CD4-positive, CD25-positive, alpha-beta regulatory T cell (primary cell): ENCODE measurements at places on chromosomes 3 and 15.

DNA sequence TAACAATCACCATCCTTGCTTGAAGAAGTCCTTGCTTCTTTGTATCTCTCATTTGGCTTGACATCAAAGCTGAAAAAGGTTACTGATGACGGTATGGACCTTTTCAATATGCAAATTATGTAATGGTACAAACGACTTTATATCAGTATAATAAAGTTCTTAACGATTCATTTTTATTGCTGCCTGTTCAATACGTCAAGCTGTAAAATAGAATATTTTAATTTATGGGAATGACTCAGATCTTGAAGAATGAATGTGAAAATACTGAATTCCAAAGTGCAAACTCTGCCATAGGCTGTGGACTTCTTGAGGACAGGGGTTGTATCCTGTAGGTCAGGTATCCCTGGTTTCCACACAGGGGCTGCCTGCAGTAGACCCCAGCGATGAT is 156.2 kb downstream of the PLCL2 start:
- DNase-seq, result no peak

DNA sequence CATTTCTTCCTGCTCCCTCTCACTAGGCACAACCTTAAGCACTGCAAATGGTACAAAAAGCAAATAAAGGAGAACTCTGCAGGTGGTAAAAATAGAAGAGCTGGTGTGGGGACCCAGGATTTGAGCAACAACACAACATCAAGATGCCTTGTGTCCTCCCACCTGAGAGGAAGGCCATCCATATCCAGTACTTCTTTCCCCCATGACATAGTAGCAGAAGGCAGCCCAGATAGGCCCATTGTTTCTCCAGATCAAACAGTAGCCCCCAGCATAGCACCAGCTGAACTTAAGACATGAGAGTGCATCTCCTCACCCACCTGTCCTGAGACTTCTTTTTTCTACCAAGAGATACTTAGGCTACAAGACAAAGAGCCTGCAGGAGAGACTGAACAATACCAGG is 180.5 kb downstream of the GOLGA6L6 start:
- no peak for DNase-seq

GRCh38 chr3:81395739-81396513 is 365.5 kb downstream of the GBE1 start:
- DNase-seq, result no peak

- DNase-seq, result no peak
These were observed 130.3 kb downstream of the DTWD1 start for GRCh38 chr15:49751191-49751590.

DNA sequence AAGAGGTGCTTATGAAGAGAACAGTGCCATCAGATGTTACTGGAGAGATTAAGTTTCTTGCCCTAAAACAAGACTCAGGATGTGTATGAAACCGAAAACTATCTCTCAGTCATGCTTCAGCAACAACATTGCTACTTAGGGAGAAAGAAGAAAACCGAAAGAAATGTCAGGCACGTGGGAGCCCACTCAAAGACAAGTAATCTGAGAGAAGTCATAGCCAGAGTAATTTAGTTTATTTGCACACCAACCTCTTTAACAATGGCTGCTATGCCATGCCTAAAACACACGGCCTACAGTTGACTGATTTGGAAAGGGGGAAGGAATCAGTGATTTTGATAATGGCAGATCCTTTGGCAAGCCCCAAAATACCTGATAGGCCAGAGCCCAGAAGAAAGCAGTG is 162.9 kb downstream of the TIGIT start:
- no peak for DNase-seq

DNA sequence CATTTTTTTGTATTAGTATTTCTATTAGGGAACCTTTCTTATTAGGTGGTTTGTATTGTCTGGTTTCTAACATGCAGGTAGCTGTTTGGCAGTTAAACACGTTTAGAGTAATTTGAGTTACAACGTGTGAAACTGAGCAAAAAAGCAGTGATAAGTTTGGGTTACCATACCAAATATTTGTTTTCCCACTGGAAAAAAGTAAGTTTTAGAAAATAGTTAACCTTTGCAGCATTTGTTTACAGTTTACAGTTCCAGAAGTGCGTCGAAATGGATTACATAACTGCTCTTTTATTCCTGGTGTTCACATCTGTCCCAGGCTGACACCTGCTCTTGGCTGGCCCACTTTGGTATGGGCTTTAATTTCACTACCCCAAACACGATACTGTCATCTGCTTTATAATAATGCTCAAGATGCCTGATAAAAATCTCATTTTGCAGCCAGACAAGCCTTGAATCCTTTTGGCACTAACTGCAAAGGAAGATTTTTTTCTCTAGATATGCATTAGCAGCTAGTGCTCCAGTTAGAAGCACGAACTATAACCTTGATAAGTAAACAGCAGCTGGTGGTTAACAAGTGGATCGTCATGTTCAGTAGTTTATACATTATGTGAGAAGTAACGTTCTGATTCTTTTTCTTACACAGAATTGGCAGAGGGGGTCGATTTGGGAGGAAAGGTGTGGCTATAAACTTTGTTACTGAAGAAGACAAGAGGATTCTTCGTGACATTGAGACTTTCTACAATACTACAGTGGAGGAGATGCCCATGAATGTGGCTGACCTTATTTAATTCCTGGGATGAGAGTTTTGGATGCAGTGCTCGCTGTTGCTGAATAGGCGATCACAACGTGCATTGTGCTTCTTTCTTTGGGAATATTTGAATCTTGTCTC is 5.3 kb downstream of the EIF4A2 start:
- DNase-seq, result peak; percentile 11

DNA sequence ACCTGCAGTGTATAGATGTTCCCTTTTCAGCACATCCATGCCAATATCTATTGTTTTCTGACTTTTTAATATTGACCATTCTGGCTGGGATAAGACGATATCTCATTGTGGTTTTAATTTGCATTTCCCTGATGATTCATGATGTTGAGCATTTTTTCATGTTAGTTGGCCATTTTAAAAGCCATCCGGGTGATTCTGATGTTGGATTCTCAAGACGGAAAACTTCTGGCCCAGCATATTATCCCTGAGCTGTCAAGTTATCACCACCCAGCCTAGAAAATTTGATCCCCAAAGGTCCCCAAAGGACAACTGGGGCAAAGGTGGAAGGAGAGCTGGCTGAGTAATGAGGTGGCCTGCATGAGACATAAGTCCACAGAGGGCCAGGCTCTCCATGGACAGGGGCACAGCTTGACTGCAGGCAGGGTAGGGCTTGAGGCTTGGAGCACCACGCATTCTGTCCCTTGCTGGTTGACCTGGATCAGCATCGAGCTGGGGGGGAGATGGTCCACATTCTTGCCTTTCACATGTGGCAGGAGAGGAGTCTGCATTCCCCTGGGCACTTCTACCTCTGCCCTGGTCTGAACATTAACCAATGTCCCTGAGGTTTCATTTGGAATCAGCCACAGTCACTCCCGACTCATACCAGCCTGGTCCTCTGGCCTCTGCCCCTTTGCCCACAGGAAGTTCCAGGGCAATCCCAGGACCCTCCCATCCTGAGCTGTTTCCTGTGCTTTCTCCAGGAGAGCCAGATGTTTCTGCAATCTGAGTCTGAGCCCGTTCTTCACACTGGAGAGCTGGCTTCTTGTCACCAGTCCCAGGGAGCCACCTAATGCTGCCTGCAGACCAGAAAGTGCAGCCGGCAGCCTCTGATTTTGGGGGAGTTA is 69.2 kb downstream of the ISG20 start:
- no peak for DNase-seq

DNA sequence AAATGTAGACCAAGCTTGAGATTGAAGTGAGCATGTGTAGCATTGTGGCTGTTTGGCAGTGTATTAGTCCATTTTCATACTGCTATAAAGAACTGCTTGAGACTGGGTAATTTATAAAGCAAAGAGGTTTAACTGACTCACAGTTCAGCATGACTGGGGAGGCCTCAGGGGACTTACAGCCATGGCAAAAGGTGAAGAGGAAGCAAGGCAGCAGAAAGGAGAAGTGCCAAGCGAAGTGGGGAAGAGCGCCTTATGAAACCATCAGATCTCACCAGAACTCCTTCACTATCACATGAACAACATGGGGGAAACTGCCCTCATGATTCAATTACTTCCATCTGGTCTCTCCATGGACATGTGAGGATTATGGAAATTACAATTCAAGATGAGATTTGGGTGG is 8.6 kb upstream of the CERS3 start:
- DNase-seq, result no peak

DNA sequence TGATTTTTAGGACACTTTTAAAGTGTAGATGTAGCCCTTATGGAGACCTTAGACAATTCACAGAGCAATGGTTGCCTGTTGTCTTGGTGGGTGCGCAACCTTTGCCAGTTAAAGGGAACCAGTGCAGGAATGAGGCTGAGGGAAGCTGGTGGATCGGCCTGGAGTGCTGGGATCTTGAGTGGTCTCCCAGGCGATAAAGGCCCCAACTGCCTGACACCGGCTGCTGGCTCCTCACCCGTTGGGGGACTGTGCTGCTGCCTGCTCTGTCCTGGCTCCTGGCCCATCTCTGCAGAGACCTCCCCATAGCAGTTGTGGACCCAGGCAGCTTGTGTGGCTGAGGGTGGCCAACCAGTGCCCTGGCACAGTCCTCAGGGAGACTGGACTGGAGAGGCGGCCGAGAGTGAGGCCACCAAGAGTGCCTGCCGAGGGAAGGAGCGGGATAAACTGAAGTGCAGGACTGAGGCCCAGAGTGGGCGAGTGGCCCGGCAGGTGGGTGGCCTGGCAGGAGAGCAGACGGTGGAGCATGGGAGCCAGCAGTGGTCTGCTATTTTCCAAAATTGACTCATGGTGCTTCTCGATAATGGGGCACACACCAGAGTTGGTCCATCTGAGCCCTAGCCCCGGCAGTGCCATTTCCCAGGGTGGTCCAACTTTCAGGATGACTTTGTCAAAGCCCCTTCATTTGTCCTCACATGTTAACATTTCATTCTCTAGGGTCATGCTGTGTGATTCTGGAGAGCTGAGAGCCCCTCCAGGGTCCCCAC is 2.1 kb downstream of the ALDH1A3 start:
- no peak for DNase-seq

- DNase-seq, result no peak
These were observed 33.4 kb downstream of the PRKCD start for GRCh38 chr3:53194210-53195065.

DNA sequence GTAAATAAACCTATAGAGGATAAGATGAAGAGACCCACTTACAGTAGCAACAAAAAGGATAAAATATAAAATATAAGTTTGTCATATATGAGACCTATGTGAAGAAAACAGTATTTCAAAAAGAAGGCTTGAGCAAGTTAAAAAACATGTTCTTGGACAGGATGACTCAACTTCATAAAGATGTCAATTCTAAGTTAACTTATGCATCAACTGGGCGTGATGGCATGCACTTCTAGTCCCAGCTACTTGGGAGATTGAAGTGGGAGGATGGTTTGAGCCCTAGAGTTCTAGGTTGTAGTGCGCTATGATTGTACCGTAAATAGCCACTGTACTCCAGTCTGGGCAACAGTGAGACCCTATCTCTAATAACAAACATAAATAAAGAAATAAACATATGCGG is 59.7 kb downstream of the PDCD6IP start:
- no peak for DNase-seq

DNA sequence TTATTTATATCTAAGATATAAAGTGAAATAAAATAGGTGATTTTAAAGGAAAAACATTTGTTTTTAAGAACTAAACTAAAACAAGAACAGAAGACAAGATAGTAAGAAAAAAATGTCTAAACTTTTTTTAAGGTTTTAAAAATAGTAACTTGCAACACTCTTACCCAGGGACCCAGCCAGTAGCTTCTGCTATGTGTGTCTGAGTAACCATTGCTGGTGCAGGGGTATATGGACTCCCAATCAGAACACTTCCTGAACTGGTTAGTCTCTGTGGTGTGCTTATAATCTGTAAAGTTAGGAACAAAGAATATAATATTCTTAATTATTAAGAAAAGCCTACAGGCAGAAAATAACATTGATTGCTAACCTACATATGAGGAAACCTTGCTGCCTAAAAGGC is 118.4 kb downstream of the ATP1B3 start:
- no peak for DNase-seq

GRCh38 chr3:185149591-185149990 is 3.3 kb downstream of the C3orf70 start:
- DNase-seq, result no peak

- DNase-seq, result no peak
These were observed 31.8 kb downstream of the ADAMTS17 start for GRCh38 chr15:100310041-100310405.

- DNase-seq, result no peak
These were observed 6.7 kb upstream of the CCR1 start for GRCh38 chr3:46214751-46215352.

GRCh38 chr3:112411425-112411824 is 78.5 kb downstream of the CD200 start:
- no peak for DNase-seq

GRCh38 chr3:73435055-73435454 is 189.7 kb downstream of the PDZRN3 start:
- no peak for DNase-seq

DNA sequence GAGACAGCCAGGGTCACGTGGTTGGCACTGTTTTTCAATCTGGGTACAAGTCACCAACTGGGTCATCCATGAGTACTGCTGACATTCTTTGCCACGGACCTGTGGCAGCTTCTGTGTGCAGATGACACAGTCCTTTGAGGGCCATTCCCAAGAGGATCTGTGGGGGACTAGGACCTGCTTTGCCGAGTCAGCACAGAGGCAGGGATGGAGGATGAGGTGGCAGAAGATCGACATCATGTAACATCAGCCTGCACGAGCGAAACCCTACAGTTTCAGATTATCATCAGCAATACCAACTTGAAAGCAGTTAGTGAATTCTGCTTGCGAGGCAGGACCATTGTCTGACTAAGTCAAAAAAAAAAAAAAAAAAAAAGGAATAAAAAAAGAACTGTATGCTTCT is 227.7 kb downstream of the FOXP1 start:
- DNase-seq, result no peak

GRCh38 chr3:54432975-54433374 is 310.6 kb downstream of the CACNA2D3 start:
- no peak for DNase-seq

- DNase-seq, result no peak
These were observed 59.2 kb downstream of the KBTBD12 start for GRCh38 chr3:127974226-127974625.

DNA sequence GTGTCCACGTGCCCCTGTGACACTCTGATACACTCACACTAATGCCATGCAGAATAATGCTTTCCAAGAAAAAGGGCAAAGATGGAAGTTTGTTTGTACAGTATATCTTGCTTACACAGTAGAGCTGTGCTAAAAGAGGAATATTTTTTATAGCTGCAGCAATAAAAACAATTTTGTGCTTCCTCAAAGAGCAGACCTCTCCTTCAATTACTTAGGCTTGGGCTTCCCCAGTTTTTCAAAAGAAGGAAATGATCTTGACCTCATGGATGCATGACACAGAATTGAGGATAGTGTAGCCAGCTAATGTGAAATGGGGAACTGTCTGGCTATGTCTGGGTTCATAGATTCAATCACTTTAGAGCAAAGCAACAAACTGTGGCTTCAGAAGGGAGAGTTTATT is 137.4 kb downstream of the STT3B start:
- DNase-seq, result no peak

DNA sequence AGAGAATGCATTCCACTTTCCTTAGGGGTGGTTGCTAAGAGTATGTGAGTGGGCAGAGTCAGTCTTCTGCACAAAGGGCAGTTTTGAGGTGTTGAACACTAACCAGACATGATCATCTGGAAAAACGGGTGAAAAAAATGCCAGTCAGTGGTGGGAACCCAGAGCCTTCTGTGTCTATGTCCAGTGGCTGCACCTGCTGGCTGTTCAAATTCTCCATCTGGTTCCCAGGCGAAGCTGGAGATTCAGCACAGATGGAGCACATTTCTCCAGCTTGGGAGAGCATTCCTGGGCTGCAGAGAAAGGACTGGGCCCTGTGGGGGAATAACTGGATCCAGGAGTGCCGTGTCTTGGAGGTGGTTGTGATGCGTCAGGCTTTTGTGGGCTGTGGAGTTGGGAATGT is 74.1 kb downstream of the TRAK1 start:
- no peak for DNase-seq
